Central memory CD4-positive, alpha-beta T cell (primary cell): ENCODE measurements at places on chromosomes 13 and 19.

DNA sequence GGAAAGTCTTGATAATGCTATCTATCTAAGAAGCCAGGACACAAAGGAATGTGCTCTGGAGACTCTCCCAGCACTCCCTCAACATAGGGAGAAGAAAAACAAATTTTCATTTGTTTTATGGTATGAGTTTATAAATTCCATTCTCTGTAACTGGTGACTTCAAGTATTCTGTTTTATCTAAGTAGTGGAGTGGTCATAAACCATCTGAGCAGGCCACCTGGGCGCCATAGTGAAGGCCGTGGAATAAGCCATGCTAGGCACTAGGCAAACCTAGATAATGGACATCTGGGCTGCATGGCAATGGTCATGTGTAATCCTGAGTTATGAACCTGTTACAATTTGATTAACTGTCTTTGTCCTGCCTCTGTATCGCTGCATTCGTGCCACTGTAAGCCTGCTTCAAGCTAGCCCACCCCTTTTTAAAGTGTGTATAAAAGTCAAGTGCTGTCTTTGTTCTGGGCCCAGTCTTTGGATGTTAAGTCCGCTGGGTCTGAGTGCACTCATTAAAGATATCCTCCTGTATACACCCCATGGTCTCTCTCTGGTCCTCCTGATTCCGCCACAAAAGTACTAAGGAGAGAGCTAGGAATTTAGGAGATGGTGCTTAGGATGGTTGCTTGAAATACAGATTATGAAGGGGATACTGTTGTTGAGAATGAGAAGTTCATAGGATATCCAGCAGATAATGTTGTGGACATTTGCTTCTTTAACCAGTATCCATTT, 13.2 kb downstream of the GTF2F2 start:
- DNase-seq: no peak

- DNase-seq: no peak
These were observed 67.5 kb downstream of the LRCH1 start for GRCh38 chr13:46620471-46620870.

DNA sequence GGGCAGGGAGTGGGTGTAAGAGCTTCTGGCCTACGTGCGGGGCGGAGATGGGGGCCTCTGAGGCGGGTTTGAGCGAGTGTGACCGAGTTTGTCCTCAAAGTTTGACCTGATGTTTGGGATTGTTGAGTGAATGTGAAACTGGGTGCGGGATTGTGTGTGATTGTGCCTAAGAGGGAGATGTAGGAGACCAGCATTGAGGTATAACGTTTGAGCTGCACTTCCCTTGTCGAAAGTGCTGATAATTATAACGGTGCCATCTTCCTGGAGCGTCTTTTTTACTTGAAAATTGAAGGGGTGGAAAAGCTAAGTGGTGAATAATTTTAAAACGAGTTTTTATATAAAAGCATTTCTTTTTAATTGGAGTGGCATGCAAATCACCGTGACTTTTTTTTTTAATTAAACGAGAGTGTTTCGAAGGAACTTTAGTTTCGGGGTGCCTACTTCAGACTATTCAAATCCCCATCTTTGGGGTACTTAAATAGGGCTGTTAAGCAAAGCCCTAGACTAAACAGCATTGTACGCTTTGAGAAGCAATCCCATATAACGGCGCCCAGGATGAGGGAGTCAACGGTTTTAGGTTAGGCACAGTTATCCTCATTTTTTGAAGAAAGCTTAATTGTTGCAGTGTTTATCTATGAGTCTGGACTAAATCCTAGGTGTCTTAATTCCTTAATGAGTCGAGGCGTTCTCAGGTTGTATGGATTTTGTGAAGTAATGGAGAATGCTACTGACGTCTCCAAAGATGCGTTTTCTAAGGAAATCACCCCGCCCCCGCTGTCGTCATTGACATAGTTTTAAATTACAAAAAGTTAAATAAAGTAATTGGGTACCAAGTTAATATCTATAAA, 594 bp downstream of the ZNF146 start:
- DNase-seq: peak; percentile 0

- DNase-seq: no peak
These were observed 1.1 kb upstream of the CHST8 start for GRCh38 chr19:33620611-33621010.

DNA sequence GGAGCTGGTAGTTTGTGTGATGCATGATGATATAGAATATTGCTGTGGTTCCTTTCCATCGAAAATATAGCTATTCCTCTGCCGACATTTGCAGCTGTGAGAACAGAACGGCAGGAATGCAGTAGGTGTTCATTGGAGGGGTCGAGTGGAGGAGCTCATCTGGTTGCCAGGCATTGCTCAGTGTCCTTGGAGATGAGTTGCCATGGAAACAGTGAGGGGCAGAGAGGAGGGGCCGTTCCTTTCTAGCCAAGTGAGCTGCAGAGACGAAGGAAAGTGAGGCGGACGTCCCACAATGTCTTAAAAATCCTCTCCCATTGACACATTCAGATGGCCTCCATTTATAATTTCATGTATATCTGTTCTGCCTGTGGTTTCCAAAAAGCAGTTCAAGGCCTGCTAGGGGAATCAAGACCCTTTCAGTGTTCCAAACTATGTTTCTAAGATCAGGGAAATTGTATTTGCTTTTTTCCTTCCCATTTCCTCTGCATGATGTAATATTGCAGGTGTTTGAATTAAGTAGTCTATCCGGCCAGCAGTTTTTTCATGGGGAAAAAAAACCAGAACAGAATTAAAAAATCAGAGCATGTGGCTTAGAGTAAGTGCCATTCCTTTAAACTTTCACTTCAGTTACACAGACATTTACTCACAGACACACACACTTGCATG, 41.2 kb upstream of the ZNF835 start:
- DNase-seq: no peak

GRCh38 chr19:39415111-39416046, 2.9 kb downstream of the PLEKHG2 start:
- DNase-seq: no peak

DNA sequence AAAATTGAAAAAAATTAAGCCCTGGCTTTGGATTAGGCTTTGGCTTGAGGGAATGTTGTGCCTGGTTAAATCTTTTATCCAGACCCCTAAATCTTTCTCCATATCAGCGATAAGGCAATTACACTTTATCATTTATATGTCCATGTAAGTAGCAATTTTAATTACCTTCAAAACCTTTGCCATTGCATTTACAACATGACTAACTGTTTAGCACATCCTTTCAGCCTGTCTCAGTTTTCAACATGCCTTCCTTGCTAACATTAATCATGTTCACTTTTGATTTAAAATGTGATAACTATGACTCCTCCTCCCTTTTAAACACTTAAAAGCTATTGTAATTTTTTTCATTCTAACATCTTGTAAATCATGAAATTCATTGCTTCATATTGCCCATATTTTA, 583.7 kb downstream of the SLITRK1 start:
- DNase-seq: no peak

DNA sequence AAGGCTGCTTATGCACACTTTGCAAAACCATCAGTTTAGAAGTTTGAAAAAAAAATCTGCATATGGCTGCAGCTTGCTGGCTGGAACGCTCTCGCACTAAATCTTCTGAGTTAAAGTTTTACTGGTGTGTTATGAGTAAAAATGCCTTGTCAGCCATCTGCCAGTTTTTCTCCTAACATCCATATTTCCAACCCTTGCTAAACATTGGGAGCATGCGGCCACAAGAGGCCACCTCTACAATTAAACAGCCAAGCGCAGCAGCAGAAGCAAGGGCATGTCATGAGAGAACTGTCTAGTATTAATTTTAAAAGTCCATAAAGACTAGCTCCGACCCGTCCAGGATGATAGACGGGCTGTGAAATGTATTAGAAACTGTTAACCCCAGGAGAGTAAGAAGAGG, 248.3 kb downstream of the TSHZ3 start:
- no peak for DNase-seq

DNA sequence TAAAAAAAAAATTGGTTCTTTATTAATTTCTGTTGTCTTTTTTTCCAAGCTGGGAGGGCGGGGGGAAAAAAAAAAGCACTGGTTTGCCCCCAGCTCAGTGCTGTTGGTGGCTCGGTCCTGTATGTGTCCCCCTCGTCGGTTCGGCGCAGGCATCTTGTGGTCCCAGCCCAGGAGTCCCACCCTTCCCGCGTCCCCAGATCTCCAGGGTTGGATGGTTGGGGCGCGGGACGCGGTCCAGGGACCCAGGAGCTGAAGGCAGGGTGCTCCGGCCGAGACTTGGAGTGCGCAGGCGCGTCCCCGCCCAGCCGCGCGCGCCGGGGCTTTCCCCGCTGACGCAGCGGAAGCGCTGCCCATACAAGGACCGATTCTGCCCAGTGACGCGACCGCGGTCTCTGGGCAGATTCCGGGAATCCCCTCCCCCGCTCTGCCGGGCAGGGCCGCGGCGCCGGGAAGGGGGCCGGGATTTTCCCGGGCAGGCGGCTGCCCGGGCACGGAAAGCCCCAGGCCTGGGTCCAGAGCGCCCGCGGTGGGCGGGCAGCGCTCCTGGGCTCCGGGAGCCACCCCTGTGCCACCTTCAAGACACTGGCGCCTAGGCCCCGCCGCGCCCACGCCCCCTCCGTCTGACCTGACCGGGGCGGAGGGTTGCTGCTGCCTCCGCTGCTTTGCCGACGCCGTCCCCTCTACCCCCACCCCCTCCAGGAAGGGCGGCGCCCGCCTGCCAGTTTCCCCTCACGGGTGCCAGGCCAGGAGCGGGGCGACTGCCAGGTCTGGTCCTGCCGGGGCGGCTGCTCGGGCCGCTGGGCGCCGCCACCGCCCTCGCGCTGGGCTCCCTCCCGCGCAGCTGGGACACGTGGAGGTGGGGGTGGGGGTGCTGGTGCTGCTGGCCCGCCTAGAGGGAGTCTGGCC, 2.3 kb downstream of the JUNB start:
- peak; percentile 96 for DNase-seq

- no peak for DNase-seq
These were observed 44.1 kb upstream of the MEDAG start for GRCh38 chr13:30861836-30862467.

GRCh38 chr13:52980695-52981094, 47.9 kb upstream of the OLFM4 start:
- DNase-seq: no peak

DNA sequence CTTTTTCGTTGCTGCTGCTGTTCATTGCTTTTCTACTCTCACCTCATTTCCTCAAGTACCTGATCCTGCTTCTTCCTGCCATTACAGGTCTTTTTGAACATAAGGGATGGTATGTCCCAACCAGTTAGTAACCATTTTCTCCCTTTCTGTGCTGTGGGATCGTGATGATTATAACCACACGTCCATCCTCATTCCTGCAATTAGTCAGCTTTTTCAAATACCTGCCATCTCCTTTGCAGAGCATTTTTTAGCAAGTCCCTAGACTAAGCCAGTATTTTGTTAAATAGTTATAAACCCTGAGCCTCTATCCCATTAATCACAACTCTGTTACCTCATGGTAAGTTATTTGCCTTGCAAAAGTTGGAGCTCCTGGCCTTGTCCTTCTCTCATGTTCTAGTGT, 109.2 kb downstream of the FNDC3A start:
- DNase-seq: no peak

DNA sequence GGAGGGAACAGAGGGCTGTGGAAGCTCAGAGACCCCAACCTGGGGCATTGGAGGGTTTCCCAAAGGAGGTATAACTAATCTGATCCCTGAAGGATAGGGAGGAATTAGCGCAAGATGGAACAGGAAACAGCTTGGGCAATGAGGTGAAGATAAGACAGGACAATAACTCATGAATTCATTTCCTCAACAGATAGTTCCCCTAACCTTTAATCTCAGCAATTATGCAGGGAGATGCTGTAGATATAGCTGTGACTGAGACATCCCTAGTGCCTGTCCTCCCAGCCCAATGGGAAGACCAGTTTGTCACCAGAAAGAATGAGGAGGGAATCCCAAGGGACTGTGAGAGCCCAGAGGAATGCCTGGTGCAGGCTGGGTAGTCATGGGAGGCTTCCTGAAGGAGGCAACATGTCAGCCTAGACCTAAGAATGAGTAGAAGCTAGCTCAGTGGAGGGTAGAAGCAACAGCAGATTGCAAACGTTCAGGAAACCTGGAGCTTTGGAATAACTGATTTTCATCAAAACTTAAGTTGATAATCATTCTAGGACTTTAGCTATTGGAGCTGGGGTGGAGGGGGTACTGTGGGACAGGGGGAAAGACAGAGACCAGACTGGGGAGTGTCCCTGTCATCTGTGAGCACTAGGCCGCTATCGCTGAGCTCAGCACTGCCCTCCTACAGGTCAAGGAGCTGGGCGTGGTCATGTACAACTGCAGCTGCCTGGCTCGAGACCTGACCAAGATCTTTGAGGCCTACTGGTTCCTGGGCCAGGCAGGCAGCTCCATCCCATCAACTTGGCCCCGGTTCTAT, 18.8 kb downstream of the HIPK4 start:
- DNase-seq: no peak

- no peak for DNase-seq
These were observed 562.6 kb upstream of the ARGLU1 start for GRCh38 chr13:107130566-107130965.

- peak; percentile 53 for DNase-seq
These were observed 57.3 kb downstream of the CEBPG start for GRCh38 chr19:33430674-33431277.

DNA sequence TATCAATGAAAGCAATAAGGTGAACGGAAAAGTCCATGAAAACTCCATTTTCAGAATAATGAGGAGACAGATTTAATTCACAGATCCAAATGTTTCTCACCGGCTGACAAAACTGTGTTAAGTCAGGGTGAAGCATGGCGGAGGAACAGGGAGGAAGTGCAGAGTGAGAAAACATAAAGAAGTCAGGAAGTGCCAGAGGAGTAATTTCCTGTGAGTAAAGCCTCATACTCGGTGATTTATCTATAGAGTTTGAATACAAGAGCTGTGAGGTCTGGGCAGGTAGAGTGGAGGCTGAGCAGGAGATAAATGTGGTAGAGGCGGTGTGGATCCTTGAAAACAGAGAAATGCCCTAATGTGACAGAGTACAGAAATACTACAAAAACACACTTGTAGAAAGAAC, 11.4 kb downstream of the CARD8 start:
- peak; percentile 46 for DNase-seq

DNA sequence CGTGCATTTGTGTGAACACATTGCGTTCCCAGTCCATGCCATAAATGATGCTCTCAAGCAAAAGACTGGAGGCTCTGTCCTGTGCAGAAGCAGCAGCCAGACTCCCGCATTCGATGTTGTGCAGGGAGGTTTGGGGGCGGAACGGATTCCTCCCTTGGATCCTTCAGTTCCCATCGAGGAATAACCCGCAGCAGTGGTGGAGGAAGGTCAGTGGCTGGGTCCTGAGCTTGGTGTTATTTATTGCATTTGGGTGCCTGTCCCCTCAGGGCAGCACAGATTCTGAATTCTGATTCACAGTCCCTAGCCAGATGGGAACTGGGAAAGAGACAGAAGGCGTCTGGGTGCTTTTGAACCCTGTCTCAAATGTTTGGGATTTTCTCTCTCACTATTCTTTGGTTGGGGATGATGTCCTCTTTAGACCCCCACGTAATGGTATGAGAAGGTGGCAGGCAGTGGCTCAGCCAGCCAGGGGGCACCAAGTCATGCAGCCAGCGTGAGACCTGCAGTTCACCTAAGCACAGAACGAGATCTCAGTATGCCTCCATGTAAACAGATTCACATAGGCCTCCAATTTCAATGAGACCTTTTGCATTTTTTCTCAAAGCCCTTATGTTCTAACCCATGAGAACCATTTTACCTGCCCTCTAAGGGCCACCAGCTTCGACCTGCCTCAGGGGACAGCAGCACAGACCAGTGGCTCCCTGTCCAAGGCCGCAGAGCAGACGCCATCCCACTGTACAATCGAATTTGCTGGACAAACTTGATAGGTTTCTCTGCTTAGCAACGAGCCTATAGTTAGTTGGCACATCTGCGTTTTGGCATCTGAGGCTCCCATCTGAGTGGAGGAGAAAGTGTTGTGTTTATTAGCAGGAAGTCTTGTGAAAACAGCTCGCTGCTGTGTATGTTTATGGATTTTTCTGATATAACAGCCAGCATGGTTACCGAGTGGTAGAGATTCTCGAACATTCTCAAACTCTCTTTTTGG, 17.8 kb downstream of the KCTD15 start:
- no peak for DNase-seq
